Islet precursor cell (in vitro differentiated cells): ENCODE measurements at places on chromosomes 16 and 17.

DNA sequence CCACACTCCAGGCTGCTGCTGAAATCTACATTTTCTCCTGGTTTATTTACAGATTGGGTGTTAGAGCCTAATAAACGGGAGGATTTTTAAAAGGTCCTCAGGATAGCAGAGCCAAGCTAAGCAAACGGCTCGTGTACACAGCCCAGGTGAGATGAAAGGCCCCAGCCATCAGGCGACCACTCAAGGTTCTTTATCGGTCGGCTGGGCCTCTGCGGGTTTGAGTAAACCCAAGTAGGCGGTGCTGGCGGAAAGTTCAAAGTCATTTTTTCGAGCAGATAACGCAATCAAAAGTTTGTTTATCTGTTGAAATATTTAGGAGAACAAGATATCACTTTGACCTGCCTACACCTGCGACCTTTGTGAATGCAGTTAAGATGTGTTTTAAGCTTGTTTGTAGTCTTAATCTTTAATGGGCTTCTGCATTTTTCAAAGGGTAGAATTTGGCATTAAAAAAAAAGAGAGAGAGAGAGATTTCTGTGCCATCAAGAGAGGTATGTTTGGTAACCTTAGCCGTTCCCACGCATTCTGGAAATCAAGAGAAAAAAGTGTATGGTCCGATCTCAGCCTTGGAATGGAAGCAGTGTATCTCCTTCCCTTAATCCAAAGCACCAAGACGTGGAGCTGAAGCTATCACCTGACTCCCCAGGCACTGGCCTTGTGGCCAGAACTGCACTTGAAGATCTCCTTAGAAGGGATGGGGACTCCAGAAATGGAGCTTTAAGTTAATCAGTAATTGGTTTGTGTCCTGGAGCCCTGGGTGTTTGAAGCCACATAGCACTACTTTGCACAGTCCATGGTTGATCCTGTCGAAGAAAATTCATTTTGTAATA lies 301.7 kb upstream of the IRX5 start:
- no peak for DNase-seq

DNA sequence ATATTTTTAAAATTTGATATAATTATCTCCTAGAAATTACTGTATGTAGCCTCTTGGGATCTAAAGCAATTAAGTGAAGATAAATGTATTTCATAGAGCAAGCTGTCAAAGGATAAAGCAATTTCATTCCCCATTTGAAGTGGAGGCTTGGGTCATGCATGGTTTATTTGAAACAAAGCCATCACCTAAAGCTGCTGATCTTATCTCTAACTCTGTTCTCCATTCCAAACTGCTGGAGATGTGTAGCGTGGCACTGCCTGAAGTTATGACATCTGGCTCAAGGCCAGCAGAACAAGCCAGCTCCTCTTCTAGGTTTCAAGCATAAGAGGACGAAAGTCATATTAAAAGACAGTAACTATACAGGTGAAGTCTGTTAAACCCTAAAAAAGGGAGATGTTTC lies 83.9 kb downstream of the HIC1 start:
- no peak for DNase-seq

GRCh38 chr16:15699819-15700218 lies 49.8 kb downstream of the NDE1 start:
- DNase-seq = no peak

DNA sequence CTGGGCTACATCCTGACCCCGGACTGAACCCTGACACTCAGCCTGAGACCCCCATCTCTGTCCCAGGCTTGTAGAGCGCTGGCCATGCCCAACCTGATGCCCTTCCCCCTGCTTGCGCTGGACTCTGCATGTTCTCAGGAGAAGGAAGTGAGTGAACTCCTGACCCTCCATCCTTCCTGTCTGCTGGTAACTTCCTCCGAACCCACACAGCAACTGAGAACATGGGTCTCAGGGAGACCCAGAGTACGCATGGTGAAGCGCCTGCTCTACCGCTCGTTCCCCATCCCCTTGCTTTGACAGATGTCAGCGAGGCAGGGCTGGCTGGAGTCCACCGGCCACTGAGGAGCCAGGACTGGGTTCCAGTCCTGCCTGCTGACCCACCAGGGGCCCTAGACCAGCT lies 6.1 kb downstream of the CAMKK1 start:
- DNase-seq = no peak

DNA sequence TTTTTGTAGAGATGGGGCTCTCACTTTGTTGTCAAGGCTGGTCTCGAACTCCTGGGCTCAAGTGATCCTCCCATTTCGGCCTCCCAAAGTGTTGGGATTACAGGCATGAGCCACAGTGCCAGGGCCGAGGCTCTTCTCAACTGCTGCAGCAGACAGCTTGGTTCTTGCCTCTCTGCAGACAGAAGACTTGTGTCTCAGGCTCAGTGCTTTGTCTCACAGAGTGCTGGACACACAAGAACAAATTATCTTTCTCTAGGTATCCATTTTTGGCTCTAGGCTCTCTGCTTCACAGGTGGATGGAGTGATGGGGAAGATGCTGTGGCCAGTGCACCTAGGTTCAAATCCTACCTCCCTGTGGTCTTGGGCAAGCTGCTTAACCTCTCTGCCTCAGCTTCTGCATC lies 80.8 kb upstream of the RNU2-1 start:
- peak; percentile 57 for DNase-seq
